ENCODE measurements at places on chromosomes 4 and X. TPM values are rescaled to one million over a fixed set of nuclear protein-coding genes. Genes with fewer than 3 reads are reported as not detected.

The FGF16 gene
- total RNA-seq, result 4.6 TPM

The RNF212 gene
- 8.9 TPM for total RNA-seq

- DNase-seq, result no peak
Observed at GRCh38 chr4:158741326-158742021, 18.3 kb upstream of the PPID start.

DNA sequence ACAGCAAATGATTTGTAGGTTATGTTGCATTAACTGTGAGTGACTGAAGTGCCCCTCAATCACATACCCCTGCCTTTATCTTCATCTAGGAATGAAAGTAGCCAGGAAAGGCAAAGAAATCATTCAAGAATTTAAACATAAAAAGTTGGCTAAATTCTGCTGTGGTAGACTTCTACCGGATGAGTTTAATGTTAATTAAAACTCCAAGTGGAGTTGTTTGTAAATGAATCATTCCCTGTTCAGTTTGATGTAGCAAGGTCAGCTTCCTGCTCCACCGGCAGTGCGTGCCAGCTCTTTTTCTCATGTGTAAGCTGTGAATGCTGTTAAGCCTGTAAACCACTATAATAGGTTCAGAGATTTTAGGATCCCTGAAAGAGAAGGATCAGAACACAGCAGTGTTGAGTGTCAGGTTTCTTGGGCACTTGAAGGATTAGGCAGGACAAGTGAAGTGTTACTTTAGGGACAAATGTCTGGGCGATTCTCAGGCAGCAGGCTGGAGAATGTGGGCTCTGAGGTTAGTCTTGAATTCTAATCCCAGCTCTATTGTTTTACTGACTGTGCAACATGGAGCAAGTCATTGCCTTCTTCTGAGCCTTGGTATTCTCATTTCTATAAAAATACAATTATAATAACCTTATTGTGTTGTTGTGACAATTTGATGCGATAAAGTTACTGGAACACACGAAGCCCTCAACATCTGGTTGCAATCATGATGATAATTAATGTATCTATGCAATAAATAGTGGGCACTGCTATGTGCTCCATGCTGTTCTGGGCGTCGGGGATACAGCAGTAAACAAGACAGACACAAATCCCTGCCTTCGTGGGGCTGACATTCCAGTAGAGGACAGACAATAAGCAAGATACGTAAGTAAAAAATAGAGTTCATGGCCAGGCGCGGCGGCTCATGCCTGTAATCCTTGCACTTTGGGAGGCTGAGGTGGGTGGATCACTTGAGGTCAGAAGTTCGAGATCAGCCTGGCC, 112.0 kb downstream of the SHROOM3 start:
- DNase-seq, result peak; percentile 83

DNA sequence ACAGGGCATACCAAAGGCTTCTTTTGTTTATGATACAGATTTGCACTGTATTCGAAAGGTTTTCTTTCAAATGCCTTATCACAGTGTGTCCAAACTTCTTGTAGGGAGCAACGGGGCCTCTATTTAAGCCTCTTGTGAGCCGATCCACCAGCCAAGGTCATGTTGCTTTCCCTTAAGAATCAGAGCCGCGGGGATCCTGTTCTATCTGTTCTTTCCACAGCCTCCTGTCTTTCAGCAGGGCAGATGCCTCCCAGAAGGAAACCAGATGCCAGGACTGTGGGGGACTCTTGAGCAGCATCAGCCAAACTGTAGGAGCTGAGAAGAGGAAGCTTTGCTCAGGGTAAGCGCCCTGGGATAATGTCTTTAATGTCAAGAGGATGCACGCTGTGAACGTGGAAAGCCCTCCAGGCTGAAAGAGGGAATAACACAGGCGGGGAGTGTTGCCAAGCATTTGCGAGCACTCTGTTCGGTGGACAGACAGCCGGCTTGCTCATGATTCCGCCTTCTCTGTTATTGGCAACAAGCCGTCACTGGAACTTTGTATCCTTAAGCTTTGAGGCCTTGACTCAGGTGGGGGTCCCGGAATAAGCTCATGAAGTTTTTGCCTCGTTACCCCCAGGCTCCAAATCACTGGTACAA, 279.8 kb upstream of the FRG1 start:
- DNase-seq, result no peak
